ENCODE measurements at places on chromosomes 1 and 21.

DNA sequence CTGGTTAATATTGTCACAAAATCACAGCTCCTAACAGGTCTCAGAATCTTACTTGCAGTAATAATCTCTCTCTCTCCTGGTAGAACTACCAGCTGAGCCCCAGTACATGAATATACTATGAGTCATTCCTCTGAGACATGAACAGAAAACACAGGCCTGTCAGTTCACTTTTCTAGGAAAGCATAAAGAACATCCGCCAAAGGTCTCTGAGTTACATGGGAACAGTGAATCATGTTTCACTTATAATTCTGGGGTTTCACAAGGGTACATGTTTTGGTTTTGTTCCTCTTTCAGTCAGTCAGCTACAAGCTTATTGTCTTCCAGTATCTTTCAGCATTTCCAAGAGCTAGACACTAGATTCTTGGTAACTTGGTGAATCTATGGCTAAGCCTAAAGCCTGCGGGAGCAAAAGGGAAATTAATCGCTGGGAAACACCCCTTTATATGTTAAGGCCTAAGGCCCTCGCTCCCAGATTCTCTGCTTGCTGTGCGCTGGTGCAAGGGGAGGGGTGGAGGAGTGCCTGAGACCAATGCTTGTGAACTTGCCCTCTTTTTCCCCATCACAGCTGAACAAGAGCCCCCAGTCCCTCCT lies 31.7 kb downstream of the IFNGR2 start:
- DNase-seq: no peak

GRCh38 chr1:119093721-119094120 lies 46.7 kb downstream of the WARS2 start:
- DNase-seq: peak; percentile 64

- DNase-seq: no peak
Measured at GRCh38 chr1:185531838-185532237, 202.4 kb upstream of the HMCN1 start.

GRCh38 chr1:7389201-7389905 lies 381.7 kb upstream of the VAMP3 start:
- peak; percentile 60 for DNase-seq

DNA sequence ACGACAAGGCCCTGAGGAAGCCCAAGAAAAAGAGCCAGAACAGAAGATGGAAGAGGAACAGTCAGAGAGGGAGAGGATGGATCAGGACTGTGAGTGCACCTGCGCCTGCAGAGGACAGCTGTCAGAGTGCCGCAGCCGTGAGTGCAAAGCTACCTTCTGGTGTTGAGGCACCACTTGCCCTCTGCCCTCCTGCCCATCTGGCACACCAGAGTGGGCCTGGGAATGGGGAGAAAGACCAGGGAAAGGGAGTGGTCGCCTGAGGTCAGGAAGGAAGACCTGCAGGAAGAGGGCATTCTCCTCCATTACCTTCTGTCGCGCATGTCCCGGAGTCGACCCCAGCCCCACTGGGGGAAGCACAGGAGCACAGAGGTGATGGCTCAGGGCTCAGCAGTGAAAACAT lies 26.2 kb downstream of the VASH2 start:
- peak; percentile 37 for DNase-seq

- no peak for DNase-seq
Measured at GRCh38 chr1:1434824-1435105, 725 bp upstream of the VWA1 start.

DNA sequence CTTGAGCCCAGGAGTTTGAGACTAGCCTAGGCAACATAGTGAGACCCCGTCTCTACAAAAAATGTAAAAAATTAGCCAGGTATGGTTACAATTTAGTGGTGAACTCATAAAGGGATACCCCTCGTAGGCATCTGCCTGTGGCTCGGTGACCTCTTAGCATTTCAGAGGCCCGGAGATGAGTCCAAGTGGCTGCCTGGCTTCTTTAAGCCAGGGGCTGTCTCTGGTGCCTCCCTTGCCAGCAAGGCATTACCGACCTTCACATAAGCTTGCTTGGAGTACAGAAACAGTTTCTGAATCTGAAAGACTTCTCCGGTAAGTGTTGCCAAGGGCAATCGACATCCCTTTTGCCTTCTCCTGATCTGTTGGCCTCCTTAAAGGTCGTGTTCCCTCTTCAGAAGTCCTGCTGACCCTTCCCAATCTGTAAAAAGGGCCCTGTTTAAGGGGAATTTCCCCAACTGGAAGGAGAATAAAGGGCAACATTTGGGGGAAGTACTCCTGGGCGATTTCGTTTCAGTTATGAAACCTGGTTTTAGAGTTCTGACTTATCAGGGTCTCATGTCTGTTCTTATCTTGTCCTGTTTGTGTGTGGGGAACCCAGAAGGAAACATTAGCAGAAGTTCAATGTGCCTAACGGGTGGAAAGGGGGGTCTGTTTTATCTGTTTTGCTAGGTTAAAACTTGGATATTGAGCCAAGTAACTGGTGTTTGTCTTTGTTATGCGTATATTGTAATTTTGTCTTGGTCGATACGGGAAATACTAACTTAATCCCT lies 32.9 kb downstream of the KIFAP3 start:
- no peak for DNase-seq

GRCh38 chr1:180781718-180782117 lies 131.0 kb upstream of the KIAA1614 start:
- no peak for DNase-seq

DNA sequence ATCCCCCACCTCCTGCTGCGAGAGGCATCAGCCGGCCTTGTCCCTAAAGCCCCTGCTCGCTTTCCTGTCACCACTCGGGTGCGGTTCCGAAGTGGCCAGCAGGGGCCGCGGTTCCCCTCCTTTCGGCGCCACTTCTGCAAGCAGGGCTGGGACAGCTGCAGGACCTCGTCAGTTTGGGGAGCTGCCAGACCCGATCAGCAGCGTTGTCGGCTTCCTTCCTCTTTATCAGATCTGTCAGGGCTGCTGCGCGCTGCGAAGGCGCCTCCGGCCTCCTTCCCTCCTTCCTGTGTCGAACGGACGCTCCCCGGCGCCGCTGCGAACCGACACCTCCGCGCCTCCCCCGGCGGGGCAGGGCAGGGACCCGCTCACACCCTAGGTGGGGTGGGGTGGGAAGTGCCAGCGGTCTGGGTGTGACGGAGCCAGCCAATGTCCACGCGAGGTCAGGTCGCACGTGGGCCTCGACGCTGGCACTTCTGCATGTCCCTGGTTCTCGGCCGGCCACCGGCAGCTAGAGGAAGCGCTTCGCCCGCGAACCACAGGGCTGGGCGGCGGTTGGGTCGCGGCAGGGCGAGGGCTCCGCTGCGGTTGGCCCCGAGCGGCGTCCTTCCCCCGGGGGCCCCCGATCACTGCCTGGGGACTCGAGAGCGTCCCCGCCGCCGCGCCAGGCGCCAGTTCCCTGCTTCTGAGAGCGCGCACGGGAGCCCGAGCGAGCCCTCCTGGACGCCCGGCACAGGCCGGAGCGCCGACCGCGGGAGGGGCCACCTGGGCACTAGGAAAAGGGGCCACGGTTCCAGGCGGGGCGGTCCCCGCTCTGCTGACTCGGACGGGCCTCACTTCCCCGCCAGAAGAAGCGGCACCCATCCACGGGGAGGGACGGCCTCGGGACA lies 81.8 kb downstream of the RUNX3 start:
- DNase-seq: peak; percentile 98

- no peak for DNase-seq
Measured at GRCh38 chr1:110593902-110594301, 12.3 kb downstream of the KCNA2 start.

- no peak for DNase-seq
Measured at GRCh38 chr1:9451081-9451480, 88.2 kb upstream of the SLC25A33 start.

DNA sequence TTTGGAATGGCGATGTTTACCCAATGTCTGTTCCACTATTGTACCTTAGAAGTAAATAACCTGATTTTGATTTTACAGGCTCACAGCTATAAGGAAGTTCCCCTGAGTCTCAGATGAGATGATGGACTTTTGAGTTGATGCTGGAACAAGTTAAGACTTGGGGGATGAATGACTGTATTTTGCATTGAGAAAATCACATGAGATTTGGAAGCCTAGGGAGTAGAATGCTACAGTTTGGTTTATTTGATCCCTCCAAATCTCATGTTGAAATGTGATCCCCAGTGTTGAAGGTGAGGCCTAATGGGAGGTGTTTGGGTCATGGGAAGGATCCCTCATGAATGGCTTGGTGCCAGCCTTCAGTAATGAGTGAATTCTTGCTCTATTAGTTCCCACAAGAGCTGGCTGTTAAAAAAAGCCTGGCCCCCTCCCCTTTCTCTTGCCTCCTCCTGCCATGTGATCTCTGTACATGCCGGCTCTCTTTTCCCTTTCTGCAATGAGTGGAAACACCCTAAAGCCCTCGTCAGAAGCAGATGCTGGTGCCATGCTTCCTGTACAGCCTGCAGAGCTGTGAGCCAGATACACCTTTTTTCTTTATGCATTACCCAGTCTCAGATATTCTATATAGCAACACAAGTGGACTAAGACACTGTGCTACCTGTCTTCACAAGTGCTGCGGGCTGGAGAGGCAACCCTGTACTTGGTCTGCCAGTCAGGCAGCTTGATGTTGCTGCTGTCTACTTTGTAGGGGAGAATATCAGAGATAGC lies 77.0 kb upstream of the TLR5 start:
- no peak for DNase-seq

DNA sequence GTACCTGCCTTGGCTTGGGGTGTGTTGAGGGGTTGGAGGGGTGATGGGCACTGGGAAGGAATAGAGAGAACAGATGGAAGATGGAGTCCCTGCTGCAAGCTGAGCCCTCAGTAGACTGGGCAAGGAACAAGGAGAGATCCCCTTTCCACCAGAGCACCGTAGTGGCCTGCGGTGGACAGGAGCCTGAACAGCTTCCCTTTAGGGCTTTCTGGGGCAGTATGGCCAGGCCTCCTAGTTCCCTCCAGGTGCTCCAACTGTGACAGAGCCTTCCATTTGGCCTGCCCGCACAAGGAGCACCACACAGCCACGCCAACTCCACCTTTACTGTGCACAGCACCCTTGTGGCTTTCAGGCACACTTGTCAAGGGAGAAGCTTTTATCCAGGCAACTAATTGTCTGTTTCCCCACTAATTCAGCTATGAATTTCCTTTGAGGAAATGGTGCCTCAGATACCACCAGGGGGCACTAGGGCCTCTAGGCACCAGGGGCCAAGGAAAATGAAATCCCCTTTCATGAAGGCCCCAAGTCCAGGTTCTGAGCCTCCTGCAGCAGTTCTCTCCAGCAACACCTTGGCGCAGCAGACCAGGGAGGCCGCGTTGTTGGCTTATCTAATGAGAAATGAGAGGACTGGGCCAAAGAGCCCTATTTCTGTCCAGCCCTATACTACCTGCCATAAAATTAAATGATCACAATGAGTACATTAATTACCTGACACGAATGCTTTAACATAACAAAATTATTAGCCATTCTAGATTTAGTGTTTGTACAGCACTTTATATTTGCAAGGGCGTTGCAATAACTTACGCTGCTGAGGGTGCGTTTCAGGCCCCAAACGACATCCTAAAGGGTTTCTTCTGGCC lies 23.1 kb upstream of the ERI3 start:
- peak; percentile 72 for DNase-seq

- peak; percentile 72 for DNase-seq
Measured at GRCh38 chr1:20483833-20484518, 2.0 kb downstream of the CAMK2N1 start.

DNA sequence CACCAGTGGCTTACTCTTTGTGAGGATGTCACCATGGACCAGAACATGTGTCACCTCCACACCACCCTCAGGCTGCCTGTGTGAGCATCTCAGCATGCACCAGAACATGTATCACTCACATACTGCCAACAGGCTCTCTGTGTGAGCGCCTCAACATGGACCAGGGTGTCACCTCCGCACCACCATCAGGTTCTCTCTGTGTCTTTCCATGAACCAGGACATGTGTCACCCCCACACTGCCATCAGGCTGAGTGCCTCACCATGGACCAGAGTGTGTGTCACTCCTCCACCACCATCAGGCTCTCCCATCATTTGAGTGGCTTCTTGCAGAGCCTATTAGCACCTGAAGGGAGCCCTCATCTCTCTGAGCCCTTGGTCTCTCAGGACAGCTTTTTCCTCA lies 125.2 kb downstream of the ZNF648 start:
- no peak for DNase-seq
